ENCODE measurements at places on chromosomes 13 and 19. TPM values are rescaled to one million over a fixed set of nuclear protein-coding genes. Genes with fewer than 3 reads are reported as not detected.

The CKAP2 gene
- total RNA-seq, result 8.0 TPM

The KIR3DL2 gene
- total RNA-seq, result not detected

The RYR1 gene
- total RNA-seq, result 1,211 TPM

The S1PR4 gene
- total RNA-seq, result 0.40 TPM

The ZSCAN5A gene
- 9.1 TPM for total RNA-seq

DNA sequence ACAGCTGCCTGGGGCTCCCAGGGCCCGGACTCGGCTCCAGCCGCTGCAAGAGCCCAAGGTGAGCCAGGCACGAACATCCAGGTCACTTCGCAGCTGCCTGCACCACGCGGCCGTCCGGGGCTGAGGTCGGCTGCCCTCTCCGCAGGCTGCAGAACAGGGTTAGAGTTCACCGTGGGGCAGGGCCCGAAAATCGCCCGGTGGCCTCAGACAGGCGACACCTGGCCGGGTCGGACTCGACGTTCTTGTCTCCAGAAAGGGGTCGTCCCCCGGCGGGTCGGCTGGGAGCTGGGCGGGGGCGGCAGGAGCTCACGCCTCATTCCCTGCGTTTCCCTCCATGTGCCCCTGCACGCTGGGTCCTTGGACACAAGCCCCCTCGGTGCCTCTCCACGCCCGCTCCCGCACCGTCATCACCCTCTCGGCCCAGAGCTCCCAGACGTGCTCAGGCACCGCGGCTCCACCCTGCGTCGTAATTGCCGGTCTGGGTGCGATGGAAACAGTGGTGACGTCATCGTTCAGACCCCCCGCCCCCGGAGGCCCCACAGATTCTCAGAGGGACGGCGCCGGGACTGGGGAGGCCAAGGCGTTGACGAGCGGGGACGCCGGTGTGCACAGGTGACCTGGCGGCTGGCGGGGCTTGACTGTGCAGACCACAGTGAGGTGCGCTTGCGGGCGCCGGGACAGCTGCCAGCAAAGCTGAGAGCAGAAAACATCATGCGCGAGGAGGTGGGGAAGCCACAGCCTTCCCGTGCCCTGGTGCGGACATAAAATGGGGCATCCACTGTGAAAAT is 4.0 kb upstream of the GRIN3B start:
- no peak for DNase-seq

DNA sequence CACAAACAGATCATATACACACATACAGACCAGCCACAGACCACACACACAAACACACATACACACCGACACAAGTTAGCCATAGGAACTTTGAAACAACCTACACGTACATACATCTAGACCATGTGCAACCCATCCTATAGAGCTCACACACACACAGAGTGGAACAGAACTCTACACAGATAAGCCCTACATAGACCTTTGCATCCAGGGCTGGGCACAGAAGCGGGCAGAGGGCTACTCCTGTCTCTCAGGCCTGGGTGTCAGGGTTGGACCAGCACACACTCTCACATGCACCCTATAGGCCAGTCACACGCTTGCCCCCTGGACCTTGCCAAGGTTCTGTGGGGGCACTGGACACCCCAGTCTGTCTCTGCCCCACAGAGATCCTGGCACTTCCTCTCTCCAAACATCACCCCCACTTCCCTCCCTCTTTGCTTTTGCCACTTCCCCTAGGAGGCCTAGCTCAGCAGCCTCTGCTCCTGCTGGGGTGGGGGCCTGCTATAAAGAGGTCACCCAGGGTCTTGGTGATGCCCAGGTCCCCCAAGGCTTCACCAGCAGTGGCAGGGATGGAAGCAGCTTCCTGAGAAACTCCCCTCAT is 5.8 kb upstream of the JUNB start:
- DNase-seq, result no peak

- DNase-seq, result no peak
These were observed 23.6 kb downstream of the CAPN12 start for GRCh38 chr19:38720559-38721236.

GRCh38 chr19:42207767-42208271 is 9.7 kb downstream of the DEDD2 start:
- no peak for DNase-seq

DNA sequence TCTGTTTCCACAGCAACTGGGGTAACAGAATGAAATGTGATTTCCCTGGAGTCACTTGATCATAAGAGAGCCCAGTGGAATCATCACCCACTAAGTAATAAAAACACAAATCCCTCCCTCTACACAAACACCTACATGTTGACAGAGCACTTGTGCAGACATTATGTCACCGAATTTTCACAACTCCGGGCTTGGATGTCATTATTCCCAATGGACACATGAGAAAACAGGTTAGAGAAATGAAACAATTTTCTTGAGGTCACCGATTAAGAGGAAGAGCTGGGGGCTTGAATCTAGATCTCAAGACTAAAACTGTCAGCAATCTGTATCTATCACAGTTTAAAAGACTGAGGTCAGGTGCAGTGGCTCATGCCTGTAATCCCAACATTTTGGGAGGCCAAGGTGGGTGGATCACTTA is 3.1 kb downstream of the XRCC1 start:
- no peak for DNase-seq

GRCh38 chr13:79772811-79773210 is 291.9 kb downstream of the NDFIP2 start:
- no peak for DNase-seq

GRCh38 chr13:100573121-100573520 is 15.5 kb downstream of the GGACT start:
- peak; percentile 51 for DNase-seq

DNA sequence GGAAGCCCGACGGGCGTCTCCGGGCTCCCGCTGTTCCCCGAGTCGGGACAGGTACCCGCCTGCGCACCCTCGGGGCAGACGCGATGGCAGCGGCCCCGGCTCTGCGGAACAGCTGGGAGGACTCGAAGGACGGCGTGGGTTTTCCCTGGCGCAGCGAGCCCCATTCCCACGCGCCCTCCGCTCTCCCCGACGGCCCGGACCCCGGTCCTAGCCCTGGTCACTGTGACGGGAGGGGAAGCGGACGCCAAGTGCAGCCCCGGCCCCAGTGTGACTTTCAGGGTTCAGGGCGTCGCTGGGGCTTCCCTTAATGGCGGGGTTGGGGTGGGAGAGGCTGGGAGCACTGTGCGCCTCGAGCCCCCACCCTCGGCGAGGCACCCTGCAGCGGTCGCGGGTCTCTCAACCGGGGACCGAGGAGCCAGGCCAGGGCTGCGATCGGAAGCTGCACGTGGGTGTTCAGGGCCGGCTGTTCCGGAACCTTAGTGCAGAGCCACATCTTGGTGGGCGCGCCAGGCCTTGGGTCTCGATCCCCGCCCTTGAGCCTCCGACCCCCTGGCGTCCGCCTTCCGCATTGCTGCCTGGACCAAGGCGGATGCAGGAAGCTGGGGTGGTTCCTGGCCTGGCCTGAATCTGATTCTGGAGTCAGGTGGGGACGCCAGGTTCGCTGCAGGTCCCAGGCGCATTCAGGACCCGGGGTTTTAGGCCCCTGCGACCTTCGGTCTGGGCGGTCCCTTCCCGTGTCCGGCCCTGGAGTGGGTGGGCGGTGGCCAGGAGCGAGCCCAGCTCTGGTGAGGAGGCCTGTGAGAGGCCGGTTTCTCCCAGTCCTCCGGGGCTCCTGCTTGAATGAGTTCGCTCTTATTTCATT is 3.5 kb downstream of the LGALS7B start:
- peak; percentile 44 for DNase-seq

- DNase-seq, result peak; percentile 54
These were observed 3.0 kb downstream of the IRS2 start for GRCh38 chr13:109783447-109783814.

DNA sequence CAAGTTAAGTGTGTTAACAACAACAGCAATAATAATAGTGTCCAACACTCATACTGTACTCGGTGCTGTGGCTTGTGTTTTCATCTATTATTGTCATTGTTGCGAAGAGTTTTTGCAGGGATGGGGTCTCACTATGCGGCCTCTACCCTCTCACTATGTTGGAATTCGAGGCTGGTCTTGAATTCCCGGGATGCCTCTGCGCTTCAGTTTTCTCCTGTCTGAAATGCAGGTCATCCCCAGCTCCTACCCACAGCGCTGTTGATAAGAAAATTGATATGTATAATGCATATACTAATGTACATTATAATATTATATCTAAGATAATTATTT is 4.9 kb upstream of the SBK3 start:
- no peak for DNase-seq

GRCh38 chr13:95039415-95039814 is 261.8 kb downstream of the ABCC4 start:
- no peak for DNase-seq

DNA sequence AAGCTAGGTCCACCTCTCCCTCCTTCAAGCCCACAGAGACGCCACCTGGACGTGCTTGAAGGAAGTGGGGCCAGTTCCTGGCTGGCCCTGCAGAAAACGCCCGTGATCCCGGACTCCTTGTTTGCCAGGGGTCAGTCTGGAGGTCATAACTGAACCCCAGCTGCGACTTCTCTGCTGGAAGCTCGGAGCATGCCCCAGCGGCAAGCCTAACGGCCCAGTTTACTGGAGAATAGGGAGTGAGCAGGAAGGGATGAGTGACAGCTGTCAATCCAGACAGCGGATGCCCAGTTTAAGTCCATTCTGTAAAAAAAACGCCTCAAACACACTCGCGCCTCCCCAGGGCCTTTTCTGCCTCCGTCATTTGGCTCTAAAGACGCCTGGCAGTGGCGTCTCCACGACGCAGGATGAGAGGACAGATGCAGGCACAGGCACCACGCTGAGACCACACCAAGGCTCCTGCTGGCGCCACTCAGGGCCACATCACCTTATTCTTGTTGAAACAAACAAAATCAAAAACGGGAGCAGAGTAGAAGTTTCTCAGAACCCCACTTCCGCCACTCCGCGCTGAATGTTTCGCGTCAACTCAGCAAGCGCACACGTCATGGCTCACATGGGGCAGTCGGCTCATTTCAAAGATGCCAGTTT is 57.6 kb downstream of the RASA3 start:
- DNase-seq, result peak; percentile 50

DNA sequence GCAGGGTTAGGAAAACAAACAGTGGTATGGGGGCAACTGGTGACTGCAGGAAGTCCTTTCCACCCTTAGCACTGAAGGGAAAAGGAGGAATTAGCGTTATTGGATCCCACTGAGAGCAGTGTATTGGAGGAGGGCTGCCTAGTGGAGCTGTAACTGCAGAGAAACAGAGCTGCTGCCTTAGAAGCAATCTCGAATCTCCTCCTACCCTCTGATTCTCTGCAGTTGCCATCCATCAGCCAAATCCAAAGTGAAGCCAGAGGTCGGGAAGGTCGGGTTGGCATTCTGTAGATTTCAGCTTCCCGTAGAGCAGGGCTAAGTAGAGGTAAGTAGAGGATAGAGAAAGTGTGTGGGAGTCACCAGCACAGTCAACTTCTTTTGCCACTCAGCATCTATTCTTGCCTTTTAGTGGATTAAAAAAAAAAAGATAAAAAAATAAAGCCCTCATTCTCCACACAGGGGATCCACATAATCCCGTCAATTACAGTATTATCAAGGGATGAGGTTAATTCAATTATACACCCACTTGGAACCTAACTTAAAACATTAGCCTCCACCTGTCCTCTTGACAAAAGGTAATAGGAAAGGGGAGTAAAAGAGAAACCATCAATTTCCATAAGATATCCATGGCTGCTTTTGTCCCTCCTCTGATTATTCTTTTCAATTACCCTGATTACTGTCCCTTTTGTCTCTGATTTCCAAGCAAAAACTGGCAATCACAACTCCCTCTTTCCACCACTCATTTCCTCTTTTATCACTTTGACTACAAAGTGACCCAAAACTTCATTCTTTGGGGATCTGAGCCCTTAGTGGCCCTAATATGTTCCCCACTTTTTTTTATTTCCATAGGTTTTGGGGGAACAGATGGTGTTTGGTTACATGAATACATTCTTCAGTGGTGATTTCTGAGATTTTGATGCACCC is 234.7 kb downstream of the RBM26 start:
- DNase-seq, result no peak

DNA sequence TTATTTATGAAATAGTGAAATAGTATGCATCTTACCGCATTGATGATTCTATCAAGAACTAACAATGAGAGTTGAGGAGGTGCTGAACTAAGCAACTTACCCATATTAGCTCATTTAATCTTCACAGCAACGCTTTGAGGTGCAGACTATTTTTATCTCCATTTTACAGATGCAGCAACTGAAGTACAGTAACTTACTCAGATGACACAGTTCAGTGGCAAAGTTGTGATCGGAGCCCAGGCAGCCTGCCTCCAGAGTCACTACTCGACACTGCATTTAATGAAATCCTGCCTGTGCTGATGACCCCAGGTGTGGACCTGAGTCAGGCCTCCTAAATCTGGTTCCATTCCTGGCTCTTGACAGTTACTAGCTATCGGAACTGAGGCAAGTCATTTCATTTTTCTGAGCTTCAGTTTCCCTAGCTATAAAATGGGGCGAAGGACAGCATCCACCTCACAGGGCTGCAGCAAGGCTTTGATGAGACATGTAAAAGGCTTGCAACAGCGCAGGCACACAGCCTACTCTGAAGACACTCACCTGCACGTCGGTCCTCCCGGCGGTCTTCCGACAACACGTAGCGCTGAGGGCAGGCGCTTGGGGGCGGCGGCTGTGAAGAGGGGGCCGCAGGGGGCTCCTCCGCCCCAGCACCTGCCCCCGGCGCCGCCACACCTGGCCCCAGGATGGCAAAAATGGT is 1.5 kb downstream of the MYPOP start:
- DNase-seq, result no peak

DNA sequence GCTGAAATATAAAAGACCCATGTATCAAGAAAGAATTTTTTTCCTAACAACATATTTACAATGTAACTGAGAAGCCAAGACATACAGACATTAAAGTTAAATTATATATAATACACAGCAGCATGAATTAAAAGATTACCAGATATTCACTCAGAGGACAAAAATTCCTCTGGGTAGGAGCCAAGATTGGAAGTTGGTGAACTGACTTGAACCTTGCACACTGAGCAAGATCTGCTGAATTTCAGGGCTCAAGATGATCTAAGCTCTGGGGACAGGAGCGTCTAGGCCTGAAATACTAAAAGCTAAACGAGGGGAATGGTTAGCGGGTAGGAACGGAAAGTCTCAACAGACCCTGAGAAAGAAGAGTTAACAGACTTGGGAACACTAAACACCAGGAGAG is 8.5 kb downstream of the FOXO1 start:
- no peak for DNase-seq

GRCh38 chr19:33063356-33063752 is 1.3 kb downstream of the RHPN2 start:
- no peak for DNase-seq

DNA sequence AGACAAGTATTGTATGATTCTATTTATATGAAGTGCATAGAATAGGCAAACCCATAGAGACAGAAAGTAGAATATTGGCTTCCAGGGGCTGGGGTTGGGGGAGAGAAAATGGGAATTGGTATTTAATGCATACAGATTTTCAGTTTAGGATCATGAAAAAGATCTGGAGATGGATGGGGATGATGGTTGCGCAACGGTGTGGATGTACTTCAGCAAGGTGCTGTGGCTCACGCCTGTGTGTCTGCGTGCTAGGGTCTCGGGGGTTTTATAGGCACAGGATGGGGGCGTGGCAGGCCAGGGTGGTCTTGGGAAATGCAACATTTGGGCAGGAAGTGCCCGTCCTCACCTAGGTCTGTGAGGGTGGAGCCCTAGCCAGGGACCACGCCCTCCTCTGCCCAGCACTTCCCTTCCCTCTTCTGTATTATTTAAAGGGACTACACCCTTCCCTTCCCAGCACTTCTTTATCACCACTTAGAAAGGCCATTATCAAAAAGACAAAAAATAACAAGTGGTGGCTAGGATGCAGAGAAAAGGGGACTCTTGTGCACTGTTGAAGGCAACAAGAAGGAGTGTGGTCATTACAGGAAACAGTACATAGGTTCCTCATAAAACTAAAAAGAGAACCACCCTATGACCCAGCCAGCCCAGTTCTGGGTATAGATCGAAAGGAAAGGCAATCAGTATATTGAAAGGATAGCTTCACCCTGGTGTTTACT is 29.0 kb downstream of the LILRB4 start:
- DNase-seq, result no peak

- no peak for DNase-seq
These were observed 241.6 kb downstream of the DCLK1 start for GRCh38 chr13:35889560-35889959.

All from psoas muscle (tissue), 8 donors.